ENCODE measurements at places on chromosomes 5 and 9. TPM values are rescaled to one million over a fixed set of nuclear protein-coding genes. Genes with fewer than 3 reads are reported as not detected.

SNCAIP gene
- 25.5 TPM for total RNA-seq

PCDHA3 gene
- total RNA-seq = 4.6 TPM

HSPA5 gene
- 110 TPM for total RNA-seq

COL5A1 gene
- 407 TPM for total RNA-seq

PCDHA12 gene
- 5.1 TPM for total RNA-seq

MEIKIN gene
- total RNA-seq = 0.55 TPM

ANKDD1B gene
- total RNA-seq = 1.4 TPM

ARL10 gene
- 25.1 TPM for total RNA-seq

SPATA31C1 gene
- total RNA-seq = not detected

KLHL3 gene
- total RNA-seq = 23.7 TPM

SLC38A9 gene
- 52.8 TPM for total RNA-seq

IL17B gene
- total RNA-seq = 7.1 TPM

QRFP gene
- total RNA-seq = not detected

IFNB1 gene
- not detected for total RNA-seq

CCT5 gene
- 169 TPM for total RNA-seq

GABRB2 gene
- total RNA-seq = 16.1 TPM

IFNA13 gene
- total RNA-seq = not detected

MRPS30 gene
- 158 TPM for total RNA-seq

SETX gene
- 97.5 TPM for total RNA-seq

LAMC3 gene
- 9.9 TPM for total RNA-seq

GFI1B gene
- 1.4 TPM for total RNA-seq

BARHL1 gene
- not detected for total RNA-seq

TLX3 gene
- total RNA-seq = not detected

INSYN2B gene
- total RNA-seq = 0.49 TPM

IL13 gene
- not detected for total RNA-seq

S100Z gene
- not detected for total RNA-seq
